Natural killer cell (primary cell): ENCODE measurements at places on chromosomes 16 and 17. TPM values are rescaled to one million over a fixed set of nuclear protein-coding genes. Genes with fewer than 3 reads are reported as not detected.
A peak's percentile ranks its signal among the peaks of the same experiment; 100 is the strongest.

DNA sequence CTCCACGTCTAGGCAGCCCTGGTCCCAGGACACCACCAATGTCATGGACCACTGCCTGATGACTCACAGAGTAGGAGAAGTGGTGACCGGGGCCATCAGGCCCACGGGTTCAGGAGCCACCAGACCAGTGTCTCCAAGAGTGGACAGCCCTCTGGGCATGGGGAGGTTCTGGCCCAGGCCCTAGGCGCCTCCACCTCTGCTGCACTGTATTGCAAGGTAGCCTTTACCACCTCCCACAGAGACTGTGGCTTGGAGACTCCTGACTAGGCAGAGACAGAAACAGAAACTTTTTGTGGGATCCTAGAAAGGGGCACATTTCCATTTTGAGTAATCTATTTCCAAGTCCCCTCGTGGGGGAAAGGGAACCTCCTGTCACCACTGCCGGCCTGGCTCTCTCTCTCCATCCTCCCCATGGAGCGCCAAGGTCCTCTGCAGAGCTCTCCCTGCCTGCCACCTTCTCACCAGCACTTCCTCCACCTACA, 2.9 kb downstream of the CDIP1 start:
- peaks cover 8% of the 10 kb centered on the region for H3K36me3 ChIP-seq
- no peak overlapping the region for H3K4me3 ChIP-seq
- H3K27ac ChIP-seq, result peak overlapping the region; percentile 57
- H3K4me1 ChIP-seq, result peaks cover 47% of the 10 kb centered on the region
- DNase-seq, result no peak

DNA sequence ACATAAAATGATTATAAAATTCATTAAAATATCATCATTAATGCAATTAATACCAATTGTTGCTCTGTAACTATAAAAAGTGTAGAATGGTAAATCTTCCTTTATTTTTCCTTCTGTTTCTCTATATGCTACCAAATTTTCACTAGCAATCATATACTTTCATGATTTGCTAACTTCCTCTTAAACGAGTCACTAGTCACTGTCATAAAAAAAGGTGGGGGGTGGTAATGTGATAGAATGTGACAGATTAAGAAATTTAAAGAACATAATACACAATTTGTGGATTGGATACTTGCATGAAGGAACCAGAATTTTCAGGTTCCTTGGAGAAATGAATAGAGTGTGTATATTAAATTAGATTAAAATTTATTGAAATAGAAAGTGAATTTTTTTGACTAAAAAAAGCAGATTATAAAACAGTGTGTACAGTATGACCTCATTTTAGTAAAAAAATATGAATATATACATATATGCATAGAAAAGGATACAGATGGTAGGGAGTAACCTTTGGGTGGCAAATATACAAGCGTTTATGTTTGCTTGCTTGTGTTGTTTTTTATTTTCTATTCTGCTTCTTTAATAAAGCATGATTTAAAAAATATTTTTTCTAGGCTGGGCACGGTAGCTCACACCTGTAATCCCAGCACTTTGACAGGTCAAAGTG, 56.7 kb upstream of the C17orf78 start:
- no peaks in the 10 kb centered on the region for H3K27me3 ChIP-seq
- H3K4me3 ChIP-seq, result no peak overlapping the region
- H3K4me1 ChIP-seq, result no peaks in the 10 kb centered on the region
- DNase-seq, result no peak

DNA sequence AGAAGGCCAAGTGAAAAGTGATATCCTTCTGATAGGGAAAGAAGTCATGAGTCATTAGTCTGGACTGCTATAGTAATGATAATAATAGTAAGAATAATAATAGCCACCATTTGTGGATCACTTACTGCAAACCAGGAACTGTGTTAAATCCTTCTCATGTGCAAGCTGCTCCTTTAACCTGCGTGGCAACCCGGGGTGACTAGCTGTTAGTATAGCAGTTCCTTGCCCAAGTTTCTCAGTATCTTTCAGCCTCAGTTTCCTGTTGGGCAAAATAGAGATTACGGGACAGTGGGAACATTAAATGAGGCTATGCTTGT, 129.5 kb downstream of the CDH13 start:
- H3K27me3 ChIP-seq, result no peaks in the 10 kb centered on the region
- DNase-seq, result no peak
- H3K4me1 ChIP-seq, result no peaks in the 10 kb centered on the region
- no peaks in the 10 kb centered on the region for H3K36me3 ChIP-seq
- H3K4me3 ChIP-seq, result no peak overlapping the region
- H3K27ac ChIP-seq, result no peak overlapping the region

DNA sequence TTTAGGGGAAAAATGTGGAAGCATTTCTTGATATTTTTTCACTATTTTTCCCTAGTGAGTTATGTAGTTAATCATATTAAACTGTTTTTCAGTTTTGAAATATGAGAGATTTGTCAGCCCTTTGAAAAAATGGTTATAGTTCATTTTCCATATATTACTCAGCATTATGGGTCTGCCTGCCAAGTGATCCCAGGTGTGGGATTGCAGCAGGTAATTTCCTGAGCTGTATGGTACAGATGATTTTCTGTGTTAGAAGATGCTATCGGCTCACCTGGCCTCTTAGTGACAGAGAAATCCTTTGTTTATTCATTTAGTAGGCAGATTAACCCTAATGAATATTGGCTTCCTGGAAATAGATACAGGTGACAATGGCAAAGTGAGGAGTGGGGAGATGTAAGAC, 275.1 kb upstream of the TBX2 start:
- DNase-seq, result no peak
- H3K36me3 ChIP-seq, result no peaks in the 10 kb centered on the region
- no peak overlapping the region for H3K4me3 ChIP-seq
- H3K4me1 ChIP-seq, result no peaks in the 10 kb centered on the region
- H3K27ac ChIP-seq, result no peak overlapping the region
- H3K27me3 ChIP-seq, result no peaks in the 10 kb centered on the region

DNA sequence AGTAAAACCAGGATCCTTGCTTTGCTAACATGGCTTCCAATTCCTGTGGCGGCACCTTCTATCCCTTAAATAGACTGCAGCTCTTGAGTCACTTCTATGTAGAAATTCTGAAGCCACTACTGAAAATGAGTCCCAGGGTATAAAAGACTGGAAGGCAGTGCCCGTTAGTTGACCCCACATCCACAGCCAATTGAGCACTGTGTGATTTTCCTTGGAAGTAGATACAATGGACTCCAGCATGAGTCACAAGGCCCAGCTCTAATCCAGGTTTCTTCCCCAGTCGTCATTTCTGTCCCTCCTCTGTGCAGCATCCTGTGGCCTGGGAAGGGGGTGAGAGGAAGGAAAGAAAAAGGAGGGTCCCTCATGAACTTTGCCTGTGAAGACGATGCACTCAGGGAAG, 69.5 kb downstream of the HLF start:
- H3K36me3 ChIP-seq, result no peaks in the 10 kb centered on the region
- H3K27me3 ChIP-seq, result peaks cover 1% of the 10 kb centered on the region
- no peak for DNase-seq
- H3K27ac ChIP-seq, result no peak overlapping the region

DNA sequence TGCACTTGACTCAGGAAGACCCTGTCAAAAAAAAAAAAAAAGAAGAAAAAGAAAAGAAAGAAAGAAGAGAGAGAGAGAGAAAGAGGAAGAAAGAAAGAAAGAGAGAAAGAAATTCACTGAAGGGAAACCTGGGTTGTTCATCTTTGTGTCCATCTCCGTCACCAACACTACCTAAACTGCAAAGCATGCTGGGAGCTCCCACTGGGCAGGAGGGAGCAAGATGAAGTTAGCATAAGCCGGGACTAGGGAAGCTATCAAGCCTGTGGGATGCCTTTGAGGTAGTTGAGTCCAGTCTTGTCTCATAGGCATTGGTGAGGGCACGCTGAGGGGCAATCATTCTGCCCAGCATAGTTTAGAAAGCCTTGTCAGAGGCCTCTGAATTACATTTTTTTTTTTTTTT, 7.6 kb upstream of the CBFB start:
- DNase-seq, result no peak
- no peaks in the 10 kb centered on the region for H3K27me3 ChIP-seq
- no peak overlapping the region for H3K4me3 ChIP-seq
- H3K4me1 ChIP-seq, result no peaks in the 10 kb centered on the region

The TNFRSF13B gene
- 0.89 TPM for total RNA-seq

The PERCC1 gene
- total RNA-seq, result 0.83 TPM
